ENCODE measurements at places on chromosomes 7 and 10.

GRCh38 chr7:26704786-26705185 is 159.6 kb downstream of the SKAP2 start:
- no peak for DNase-seq

- DNase-seq, result no peak
Measured at GRCh38 chr7:140609646-140610045, 31.0 kb downstream of the DENND2A start.

DNA sequence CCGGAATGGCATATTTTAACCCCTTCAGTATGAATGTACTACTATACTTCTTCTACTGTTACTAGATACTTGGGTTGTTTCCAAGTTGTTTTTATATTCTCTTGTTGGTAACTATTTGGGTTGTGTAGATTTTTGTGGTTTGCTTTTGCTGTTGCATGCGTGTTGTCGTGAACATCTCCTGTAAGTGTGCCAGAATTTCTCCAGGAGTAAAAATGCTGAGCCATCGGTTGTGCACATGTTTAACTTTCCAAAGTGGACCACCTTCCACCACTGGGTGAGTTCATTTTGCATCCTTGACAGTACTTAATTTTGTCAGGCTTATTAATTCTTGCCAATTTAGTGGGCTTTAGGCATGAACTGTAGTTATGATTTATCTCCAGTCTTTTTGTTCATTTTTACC is 47.9 kb downstream of the CSGALNACT2 start:
- no peak for DNase-seq

- no peak for DNase-seq
Measured at GRCh38 chr7:151711906-151712809, 164.8 kb downstream of the PRKAG2 start.

DNA sequence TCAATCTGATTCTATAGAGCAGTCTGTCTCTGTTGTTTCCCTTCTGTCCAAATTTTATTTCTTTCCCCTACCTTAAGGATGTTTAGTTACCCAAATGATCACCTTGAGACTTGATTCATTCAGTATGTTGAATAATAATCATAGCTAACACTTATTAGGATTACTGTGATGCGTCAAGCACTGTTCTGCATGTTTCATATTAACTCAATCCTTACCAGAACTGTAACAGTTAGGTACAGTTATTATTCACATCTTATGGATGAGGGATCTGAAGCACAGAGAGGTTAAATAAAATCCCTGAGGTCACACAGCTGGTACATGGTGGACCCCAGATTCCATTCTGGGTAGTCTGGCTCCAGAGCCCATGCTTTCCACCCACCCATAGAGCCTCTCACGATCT is 97.9 kb upstream of the SAMD8 start:
- DNase-seq, result no peak

DNA sequence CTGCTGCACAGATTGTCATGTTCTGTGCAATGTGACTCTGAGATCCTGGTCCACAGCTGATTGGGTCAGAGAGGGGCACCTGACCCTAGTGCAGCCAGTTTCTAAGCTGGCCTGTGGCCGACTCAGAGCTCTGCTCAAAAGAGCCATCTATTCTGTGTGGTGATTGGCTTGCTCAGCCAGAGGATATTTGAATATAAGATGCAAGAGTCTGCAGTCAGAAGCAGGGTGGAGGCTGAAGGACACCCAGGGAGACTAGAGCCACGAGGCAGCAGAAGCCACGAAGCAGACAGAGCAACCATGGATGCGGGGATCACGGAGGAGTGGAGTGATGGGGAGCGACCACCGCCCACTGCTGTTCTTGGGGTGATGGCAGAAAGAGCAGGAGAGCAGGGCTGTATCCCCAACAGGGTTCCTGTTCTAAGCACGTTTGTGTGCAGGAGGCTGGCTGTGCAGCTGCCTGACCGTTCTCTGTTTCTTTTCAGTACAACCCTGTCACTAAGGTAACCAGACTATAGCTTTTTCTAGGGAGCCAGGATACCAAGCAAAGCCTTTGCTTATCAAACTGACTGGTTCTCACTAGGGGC is 19.5 kb upstream of the RHEB start:
- DNase-seq, result no peak

- no peak for DNase-seq
Measured at GRCh38 chr7:116232350-116232749, 22.0 kb downstream of the TES start.

DNA sequence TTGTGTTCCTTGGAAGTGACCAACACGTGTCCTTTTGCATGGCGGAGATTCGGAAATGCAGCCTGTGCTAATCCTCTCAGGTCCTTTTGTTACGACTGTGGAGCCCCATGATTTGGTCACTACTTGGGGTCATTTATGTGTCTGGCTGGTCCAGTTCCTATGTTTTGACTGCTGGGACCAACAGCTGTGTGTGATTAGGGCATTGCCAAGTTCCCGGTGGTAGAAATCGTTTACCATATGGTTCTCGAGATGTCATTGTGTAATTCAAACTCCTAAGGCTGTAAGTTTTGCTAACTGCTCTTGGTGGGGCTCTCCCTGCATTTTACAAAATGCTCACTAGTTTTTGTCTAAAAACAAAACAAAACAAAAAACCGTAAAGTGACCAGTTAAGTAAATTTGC is 62.0 kb downstream of the CCNY start:
- no peak for DNase-seq

- DNase-seq, result no peak
Measured at GRCh38 chr7:30321882-30322192, 37.4 kb downstream of the ZNRF2 start.

DNA sequence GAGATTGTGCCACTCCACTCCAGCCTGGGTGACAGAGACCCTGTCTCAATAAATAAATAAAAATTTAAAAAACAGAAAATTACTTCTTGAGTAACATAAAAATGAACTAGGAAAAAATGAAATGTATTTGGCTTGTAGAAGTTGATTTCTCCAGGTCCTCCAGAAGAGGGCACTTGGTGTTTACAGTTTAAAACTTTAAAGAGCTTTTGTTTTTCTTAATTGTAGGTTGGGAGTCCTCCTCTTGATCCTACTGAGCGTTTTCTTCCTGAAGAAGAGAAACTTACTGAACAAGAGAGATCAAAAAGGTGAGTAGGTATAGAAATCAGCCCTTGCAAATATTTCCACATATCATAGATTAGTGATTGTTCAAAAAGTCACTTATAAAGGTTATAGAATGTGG is 16.2 kb downstream of the KIFBP start:
- no peak for DNase-seq

DNA sequence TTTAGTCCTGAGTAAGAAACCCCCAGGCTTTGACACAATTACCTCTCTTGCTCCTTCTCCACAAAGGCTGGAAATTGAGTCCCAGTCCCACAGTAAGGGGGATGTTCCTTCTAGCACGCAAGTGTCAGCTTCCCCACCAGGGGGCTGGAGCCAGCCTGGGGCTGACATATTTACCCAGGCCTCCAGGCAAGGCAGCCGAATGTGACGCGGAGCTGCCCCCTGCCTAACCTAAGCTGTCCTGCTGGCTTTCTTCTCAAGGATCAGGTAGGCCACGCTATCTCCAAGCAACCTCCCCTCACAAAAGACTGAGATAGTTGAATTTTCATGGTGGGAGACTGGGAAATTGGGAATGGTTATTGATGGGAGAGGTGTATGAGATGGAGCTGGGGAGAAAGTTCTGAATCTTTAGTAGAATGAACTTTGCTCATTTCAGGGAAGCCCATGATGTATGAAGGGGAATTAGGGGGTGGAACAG is 19.2 kb upstream of the BMPER start:
- no peak for DNase-seq
